ENCODE measurements at places on chromosomes 3 and 15.

- DNase-seq = no peak
These were observed 10.4 kb upstream of the POLR2M start for GRCh38 chr15:57696146-57696545.

- no peak for DNase-seq
These were observed 1.4 kb upstream of the ACAD9 start for GRCh38 chr3:128878011-128878457.

- no peak for DNase-seq
These were observed 77.5 kb upstream of the FBN1 start for GRCh38 chr15:48722764-48723661.

- DNase-seq = no peak
These were observed 625.8 kb downstream of the OTOL1 start for GRCh38 chr3:162122405-162122804.

GRCh38 chr15:74438721-74439316, 5.1 kb upstream of the SEMA7A start:
- DNase-seq = peak; percentile 55

GRCh38 chr3:77917225-77917624, 877.3 kb downstream of the ROBO2 start:
- no peak for DNase-seq

GRCh38 chr3:129289201-129289921, 10.7 kb downstream of the HMCES start:
- no peak for DNase-seq

DNA sequence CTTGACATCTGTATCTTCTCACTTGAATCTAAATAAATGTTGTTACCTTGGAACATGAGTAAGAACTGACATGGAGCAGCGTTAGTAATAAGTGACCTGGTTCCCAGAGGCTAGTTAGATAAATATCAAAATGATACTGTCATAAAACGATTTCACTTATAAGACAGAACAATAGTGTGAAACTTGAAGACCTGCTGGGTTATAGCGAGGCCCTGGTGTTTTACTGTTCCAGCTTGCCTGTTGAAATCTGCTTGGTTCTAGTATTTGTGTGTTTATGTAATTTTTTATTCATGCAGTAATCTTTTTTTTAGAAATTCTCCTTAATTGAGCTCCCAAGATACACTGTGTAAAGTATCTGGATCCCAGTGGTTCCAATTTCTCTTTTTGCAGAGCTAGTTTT, 129.4 kb downstream of the CACNA2D3 start:
- no peak for DNase-seq

GRCh38 chr15:74776821-74777768, 4.8 kb upstream of the CSK start:
- DNase-seq = peak; percentile 75
